ENCODE measurements at places on chromosomes 5 and 9.

DNA sequence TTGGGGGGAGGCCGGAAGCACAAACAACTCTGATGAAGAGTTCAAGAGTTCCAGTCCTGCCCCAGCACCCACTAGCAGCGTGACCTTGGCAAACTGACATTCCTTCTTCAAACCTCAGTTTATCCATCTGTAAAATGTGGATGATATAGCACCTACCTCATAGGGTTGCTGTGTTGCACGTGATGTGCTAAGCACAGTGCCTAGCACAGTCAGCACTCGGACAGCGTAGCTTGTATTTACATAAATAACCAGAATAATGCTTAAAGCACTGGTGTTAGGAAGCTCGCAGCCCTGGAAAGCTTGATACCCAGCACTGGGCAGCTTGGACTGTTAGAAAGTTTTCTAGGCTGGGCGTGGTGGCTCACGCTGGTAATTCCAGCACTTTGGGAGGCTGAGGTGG, 5.1 kb downstream of the PKN3 start:
- no peak for DNase-seq

GRCh38 chr9:22416692-22417060, 29.9 kb upstream of the DMRTA1 start:
- DNase-seq = no peak

GRCh38 chr9:36504156-36504555, 68.5 kb upstream of the MELK start:
- no peak for DNase-seq

DNA sequence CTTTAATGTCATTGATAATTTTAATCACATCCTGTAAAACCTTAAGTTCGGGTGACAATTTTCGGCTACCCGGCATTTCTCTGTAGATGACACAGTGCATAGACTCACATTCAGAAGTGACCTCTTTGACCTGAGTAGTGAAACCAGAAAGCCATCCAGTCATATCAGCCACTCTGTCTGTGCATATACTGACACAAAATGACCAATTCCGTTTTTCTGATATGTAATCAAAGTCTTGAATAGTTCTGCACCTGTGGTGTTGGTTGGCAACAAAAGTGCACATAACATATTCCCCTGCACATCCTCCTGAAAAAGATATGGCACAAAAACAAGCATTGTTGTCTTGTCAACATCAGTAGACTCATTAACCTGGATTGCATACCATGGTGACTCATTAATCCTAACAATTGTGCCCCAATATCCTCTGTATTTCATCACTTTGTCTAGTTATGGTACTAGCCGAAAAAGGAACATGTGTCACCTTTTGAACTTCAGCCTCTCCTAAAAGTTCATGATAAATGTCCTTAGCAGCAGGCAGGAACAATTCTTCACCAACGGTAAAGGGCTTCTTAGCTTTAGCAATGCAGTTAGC, 4.6 kb upstream of the HNRNPA0 start:
- no peak for DNase-seq

DNA sequence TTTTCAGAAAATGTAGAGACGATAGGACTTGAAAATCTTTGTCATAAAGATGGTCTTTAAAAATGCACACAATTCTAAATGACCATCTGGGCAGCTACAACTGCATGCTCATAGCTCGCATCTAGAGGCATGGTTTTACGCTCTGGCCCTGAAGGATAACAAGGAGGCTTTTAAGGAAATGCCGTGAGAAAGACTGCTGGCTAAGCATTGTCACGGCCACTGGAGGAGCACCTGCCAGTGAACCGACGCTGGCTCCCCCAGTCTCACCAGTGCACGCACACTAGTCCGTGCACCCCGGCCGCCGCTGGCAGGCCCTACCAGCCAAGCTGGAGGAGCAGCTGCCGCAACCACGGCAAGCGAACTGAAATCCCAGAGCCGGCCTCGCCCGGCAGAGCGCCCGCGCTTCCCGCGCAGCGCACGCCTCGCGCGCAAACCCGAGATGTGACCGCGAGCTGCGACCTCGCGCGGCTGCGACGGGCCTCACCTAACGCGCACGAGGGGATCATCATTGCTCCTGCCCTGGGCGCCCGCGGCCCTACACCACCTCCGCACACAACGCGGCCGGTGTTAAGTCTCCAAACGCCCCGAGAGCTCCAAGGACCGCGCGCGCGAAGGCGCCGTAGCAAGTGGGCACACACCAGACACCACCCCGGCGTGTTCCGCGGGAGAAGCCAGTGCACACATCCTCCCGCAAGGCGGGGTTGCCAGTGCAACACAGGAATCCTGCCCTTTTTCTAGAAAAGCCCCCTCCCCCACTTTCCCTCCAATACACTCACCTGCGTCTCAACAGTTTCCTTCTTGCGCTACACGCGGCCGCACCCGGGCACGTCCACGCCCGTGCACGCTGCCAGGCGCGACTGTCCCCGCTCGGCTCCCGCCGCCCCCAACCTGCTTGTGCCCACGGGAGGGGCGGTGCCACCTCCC, 5.3 kb downstream of the ELAVL2 start:
- no peak for DNase-seq
